ENCODE measurements at places on chromosomes 2 and 18.

- DNase-seq, result no peak
These were observed 436 bp upstream of the ITPRIPL1 start for GRCh38 chr2:96324721-96325040.

GRCh38 chr18:61832858-61833257 lies 59.9 kb downstream of the RNF152 start:
- DNase-seq, result no peak

DNA sequence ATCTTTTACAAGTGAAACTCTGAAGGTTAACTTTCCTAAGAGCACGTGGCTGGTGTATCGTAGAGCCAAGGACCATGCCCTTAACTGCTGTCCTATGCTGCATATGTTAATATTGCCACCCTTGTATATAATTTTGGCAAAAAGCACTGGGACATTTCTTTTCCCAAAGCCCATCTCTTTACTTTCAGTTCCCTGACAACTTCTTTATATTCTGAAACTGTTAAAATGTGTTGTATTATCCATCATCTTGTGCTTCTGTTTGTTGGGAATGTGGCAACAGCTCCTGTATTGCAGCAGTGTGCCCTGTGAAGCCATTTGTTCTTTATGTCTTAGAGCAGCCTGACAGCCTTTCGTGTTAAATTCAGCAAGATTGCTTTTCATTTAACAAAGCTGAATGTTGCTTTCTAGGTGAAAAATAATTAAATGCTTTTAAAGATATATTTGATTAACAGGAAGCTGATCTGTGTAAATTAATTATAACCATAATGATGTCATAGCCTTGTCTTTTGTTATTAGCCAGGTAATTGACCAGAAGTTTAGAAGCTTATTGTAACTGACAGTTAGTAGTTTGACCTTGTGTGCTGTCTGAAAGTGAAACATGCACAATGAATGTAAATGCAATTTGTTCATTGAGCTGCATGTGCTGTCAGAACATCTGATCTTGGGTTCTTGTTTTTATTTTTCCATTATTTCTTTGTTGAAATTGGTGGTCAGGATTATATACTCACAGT lies 9.7 kb downstream of the RHBDD1 start:
- no peak for DNase-seq

- no peak for DNase-seq
These were observed 20.9 kb upstream of the ROCK2 start for GRCh38 chr2:11365096-11365879.

DNA sequence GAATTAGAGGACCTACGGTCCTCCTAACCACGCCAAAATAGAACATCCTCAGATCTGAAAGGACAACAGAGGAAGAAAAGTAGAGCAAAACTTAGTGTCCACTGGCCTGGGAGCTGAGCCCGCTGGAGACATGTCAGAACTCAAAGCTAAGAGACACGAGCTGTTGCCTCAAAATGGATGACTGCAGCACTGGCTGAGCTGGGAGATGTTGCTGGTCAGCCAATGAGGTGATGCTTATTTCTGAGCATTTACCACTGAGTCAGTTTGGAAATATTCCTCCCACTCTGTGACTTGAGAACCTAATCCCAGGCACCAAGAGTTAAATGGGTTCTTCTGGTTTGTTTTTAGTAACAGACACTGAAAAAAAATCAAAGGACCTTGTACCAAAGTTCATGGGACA lies 32.6 kb downstream of the FBXO15 start:
- no peak for DNase-seq

GRCh38 chr2:134917360-134917865 lies 1.2 kb upstream of the CCNT2 start:
- DNase-seq, result no peak

DNA sequence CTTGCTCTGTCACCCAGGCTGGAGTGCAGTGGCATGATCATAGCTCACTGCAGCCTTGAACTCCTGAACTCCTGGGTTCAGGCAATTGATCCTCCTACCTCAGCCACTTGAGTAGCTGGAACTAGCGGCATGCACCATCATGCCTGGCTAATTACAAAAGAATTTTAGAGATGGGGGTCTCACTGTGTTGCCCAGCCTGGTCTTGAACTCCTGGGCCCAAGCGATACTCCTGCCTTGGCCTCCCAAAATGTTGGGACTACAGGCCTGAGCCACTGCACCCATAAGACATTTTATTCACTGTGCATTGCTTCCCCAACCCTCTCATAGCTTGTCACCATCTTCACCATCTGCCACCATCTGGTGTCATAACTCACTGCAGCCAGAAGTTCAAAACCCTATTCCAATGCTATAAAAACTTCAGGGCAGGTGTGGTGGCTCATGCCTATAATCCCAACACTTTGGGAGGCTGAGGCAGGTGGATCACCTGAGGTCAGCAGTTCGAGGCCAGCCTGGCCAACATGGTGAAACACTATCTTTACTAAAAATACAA lies 78.7 kb downstream of the NCAPH start:
- no peak for DNase-seq

DNA sequence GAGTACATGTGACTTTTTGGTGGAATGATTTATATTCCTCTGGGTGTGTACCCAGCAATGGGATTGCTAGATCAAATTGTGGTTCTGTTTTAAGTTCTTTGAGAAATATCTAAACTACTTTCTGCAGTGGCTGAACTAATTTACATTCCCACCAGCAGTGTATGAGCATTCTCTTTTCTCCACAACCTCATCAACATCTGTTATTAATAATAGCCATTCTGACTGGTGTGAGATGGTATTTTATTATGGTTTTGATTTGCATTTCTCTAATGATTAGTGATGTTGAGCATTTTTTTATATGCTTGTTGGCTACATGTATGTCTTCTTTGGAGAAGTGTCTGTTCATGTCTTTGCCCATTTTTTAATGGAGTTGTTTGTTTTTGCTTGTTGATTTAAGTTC lies 267.4 kb upstream of the NT5C1B start:
- no peak for DNase-seq

GRCh38 chr18:23340661-23341060 lies 112.4 kb upstream of the RIOK3 start:
- no peak for DNase-seq

DNA sequence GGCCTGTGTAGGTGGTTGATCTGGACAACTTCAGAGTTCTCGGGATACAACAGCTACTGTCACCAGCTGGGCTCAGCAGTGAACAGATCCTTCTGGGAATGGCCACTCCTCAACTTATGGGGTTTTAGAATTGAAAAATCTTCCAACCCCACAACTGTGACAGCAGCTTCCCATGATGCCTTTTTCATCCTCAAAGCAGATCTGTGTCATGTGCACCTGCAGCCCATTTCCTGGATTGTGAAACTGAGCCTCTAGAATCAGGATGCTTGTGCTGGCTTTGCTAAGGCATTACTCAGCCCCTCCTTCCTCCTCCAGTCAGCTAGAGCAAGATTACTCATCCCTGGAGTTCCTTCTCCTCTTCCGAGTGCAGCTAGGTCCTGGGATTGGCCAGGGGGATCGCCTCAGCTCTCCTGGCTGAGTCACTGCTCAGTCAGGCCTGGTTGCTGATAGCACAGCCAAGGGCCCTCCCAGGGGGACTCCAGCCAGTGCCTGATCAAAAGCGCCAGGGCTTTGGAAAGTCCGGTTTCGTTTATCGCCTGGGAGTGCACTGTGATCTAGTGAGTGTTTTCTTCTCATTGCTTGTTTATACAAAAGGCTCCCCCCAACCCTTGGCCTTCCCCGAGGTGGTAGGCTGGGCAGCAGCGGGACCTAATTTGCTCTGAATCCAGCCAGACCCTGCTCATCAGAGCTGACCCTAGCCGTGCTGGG lies 2.4 kb upstream of the LPIN1 start:
- DNase-seq, result peak; percentile 83

DNA sequence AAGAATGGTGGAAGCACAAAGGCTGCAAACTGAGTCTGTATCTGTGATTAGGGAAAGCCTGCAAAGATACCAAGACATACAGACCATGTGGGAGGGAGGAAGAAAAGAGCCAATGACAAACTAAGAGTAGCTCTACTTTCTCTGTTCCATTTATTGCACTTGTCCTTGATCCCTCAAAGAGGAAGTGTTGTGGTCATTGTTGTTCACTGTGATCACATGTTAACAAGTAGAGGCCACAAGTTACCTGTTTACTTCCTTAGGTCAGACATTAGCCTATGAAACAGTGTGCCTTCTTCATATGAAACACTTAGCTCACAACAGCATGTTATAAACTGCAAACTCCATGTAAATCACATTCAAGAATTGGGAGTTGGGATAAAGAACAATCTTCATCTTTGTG lies 32.6 kb downstream of the MAP2 start:
- no peak for DNase-seq

- no peak for DNase-seq
These were observed 40.3 kb downstream of the CCDC93 start for GRCh38 chr2:117973498-117974082.

GRCh38 chr2:239046822-239047221 lies 198.9 kb downstream of the TWIST2 start:
- DNase-seq, result no peak

DNA sequence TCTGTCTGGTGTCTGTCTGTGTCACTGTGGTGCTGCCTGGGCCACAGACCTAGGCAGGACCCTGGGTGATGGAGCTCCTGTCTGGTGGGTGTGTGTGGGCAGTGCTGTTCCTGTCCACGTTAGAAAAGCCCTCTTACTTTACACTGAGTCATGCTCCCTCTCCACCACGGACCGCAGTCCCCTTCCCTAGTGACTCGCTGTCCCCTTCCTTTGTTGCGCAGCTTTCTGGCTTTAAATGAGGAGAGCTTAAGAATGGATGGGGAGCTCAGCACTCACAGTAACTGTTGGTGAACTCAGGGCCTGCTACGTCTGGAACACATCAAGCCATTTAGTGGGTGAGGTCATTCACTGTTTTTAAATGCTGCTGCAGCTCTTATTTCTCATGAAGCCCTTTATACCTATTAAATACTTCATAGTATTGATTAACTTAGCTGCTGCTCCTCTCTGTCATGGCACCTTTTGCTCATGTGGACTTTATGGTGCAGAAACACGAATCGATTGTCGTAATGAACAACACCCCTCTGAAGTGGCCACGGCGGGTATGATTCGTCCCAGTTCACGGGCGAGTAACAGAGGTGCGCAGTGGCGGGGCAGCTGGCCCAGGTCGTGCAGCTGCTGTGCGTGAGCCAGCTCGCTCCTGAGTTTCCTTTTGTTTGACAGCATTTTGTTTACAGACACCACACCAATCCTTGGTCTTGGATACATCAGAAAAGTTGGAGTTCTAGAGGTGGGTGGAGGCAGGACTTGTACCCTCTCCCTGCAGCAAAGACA lies 100.4 kb downstream of the LDLRAD4 start:
- DNase-seq, result no peak

DNA sequence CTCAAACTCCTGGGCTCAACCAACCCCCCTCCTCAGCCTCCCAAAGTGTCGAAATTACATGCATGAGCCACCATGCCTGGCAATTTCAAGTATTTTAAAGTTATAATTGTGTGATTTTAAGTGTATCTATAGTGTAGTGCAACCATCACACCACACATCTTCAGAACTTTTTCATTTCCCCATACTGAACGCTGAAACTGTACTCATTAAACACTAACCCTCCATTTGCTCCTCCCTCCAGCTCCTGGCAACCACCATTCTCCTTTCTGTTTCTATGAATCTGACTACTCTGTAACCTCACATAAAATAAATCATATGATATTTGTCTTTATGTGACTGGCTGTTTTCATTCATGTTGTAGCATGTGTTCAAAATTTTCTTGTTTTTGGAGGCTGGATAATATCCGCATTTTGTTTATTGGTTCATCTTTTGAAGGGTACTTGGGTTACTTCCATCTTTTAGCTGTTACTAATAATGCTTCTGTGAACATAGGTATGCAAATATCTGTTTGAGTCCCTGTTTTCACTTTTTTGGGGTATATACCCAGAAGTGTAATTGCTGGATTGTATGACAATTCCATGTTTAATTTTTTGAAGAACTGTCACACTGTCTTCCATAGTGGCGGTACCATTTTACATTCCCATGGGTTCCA lies 188.2 kb downstream of the PLCL1 start:
- DNase-seq, result no peak

- DNase-seq, result no peak
These were observed 14.4 kb downstream of the STK11IP start for GRCh38 chr2:219611866-219612576.

DNA sequence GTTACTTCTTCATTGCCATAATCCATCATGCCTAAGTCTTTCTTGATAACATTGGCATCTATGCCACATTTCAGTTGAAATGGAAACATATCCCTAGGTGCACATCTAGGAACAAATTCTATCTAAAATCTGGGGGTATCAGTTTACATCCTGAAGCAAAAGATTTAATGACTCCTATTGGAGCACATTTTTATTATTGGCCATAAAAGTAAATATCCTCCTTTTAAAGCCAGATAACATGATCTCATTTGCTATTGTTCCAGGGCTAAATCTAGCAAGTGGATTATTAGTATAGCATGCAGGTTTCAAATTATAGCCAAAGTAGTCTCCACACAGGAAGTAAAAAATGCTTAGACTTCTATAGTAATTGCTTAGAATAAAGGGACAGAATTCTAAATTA lies 193.2 kb downstream of the CDH2 start:
- DNase-seq, result no peak

GRCh38 chr2:47639467-47639866 lies 143.5 kb upstream of the MSH6 start:
- DNase-seq, result no peak

GRCh38 chr2:105032476-105032875 lies 5.4 kb upstream of the MRPS9 start:
- no peak for DNase-seq

- DNase-seq, result no peak
These were observed 34.0 kb upstream of the PLA2R1 start for GRCh38 chr2:160096409-160096808.

DNA sequence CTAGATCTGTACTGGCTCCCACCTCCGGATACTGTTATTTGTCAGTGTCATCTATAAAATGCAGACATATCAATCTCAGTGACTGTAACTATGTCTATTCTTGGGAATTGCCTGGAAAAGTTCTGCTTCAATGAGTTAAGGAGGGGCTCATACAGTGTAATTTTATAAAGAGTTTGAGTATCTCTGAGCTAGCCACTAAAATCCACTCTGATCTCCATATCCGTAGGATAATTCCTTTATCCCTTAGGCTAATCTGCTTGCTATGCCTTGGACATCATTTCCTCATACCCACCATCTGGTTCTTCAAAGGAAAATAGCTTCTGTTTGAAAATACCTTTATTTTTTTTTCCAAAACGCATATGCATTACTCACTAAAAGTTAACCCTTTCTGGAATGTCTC lies 863.2 kb downstream of the SUCLG1 start:
- DNase-seq, result no peak

DNA sequence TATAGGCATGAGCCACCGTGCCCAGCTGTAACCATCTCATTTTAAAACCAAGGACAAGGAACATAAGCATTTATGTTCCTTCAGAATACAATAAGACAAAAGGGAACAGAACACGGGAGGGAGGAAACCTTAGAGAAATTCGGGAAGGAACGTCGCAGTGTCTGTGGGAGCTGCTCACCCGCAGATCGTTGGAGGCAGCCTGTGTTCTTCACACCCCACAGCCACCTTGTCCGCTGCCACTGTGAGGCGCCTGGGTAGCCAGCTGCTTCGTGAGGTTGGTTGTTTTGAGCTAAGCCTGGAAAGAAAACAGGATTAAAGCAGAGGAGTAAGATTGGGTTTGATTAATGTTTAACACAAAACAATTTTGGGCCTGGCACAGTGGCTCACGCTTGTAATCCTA lies 250.0 kb downstream of the FHOD3 start:
- DNase-seq, result no peak

- DNase-seq, result no peak
These were observed 109.7 kb upstream of the CNTNAP5 start for GRCh38 chr2:123915380-123915779.
